ENCODE measurements at places on chromosomes 13 and 19.
A peak's percentile ranks its signal among the peaks of the same experiment; 100 is the strongest.

DNA sequence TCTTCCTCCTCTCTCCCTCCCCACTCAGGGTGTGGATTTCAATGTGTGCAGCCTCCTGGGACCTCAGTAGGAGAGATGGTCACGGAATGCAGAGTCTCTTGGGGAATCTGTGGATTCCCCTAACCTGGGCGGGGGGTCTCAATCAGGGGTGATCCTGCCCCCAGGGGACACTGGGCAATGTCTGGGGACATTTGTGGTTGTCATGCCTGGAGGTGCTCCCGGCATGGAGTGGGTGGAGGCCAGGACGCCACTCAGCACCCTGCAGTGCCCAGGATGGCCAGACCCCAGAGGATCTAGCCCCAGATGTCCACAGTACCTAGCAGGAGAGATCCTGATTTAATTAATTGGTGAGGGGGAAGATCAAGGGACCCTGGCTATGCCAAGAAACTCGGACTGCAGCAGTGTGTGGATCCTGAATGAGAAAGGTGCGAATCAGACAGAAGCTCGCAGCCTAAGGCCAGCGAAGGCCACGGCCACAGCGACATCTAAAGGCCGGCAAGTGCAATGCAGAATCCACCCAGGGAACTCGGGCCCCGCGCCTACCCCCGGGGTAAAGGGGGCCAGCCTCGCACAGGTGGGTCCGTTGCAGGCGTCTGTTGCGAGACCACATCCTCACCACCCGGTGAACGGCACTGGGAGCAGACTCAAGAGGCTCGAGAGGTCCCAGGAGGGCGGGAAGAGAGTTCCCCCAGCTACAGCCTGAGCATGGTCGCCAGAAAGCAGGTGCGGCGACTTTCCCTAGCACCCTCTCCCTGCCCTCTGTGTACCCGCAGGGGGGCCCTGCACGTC is 88.8 kb downstream of the GNG7 start:
- no peak for DNase-seq

- no peak for DNase-seq
Measured at GRCh38 chr19:5542665-5543064, 25.1 kb downstream of the TINCR start.

DNA sequence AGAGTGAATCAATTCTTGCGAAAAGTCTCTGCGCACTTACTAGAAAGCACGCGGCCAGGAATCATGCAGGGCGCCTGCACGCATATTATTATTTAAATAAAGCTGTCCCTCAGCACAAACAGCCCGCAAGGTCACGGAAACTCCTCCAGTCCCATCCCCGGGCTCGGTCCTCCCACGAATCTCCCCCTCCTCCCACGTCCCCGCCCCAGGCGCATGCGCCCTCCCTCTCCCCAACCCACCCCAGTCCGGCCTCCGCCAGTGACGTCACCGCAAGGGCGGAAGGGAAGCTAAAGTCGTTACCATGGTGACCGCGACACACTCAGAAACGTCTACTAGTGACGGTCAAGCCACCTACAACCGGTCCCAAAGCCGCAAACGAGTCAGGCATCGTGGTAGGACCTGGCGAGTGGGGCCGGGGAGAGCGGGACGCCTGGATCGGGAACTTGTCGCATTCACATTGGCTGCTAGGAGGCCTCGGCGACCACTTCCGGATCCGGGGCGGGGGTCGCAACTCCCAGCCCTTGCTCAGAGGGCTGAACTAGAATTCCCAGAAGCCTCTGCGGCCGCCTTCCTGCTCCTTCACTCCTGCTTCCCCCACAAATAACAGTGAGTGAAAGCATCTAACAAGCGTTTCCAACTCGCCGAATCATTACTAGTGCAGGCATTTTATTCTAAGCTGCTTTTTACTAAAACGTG is at the start of gene ZSCAN5A:
Gene ZSCAN5A (minus strand): TSS at position 459 of the 696 bp plus-strand sequence. CDS start 89,793 bp downstream, outside the sequence.
- DNase-seq = peak; percentile 97

DNA sequence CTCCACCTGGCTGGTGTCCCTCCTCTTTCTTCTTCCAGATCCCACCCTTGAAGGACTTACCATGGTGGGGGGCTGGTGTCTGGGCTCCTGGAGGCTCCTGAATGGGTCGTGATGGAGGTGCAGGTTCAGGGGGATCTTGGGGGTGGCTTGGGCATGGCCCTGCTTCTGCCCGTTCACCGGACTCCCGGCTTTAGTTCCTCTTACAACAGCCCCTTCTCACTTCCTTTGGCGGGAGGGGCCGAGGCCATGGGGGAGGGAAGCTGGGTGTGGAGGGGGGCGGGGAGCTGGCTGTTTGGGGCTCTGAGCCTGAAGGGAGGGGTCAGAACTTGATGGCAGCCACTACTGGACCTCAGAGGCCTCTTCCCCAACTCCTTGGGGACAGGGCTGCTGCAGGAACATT is at the start of gene MYO1F:
Gene MYO1F (minus strand): TSS at position 196 of the 400 bp plus-strand sequence. CDS start 133 bp downstream, at position 63.
- DNase-seq = no peak

DNA sequence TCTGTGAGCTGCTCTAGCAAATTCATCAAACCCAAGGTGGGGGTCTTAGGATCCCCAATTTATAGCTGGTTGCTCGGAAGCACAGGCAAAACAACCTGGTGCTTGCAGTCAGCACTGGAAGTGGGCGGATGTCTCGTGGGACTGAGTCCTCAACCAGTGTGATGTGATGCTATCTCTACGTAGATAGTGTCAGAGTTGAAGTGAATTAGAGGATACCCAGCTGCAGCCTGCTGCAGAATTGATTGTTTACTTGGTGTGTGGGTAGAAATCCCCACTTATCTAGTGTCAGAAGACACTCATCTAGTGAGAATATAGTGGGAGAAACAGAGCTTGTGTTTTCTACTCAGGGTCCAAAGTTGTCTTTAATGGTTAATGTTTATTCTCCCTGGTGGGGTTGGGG is 63.3 kb downstream of the CBY2 start:
- DNase-seq = no peak

DNA sequence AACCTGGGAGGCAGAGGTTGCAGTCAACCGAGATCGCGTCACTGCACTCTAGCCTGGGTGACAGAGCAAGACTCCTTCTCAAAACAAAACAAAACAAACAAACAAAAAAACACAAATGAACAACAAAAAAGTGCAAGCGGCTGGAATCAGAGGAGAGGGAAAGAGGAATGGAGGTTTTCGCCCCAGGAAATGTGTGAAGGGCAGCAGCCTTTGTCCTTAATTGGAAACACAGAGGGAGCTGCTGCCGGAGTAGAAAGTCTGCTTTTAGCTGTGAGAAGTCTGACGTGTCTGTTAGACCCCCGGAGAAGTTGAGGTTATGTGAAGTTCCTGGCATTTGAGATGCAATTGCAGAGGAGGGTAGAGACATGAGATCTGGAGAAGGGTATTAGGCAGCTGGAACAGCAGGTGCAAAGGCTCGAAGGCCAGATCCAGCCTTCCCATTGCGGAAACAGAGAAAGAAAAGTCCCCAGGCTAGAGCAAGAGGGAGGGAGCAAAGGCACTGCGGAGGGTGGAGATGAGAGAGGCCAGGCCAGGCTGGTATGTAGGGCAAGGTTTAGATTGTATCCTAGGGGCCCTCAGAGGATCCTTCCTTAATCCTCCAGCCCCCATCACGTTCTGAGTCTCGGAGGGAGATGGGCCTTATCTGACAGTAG is 473 bp downstream of the TMIGD2 start:
- DNase-seq = no peak

Data from activated naive CD4-positive, alpha-beta T cell treated with anti-CD3 and anti-CD28 coated beads, Interleukin-2, amount 50 U/mL, for 72 hours (primary cell).